HuH-7 (cell line): ENCODE measurements at places on chromosomes 5 and 9.

- DNase-seq: no peak
Observed at GRCh38 chr5:164881442-164881841, 1376.0 kb downstream of the MAT2B start.

DNA sequence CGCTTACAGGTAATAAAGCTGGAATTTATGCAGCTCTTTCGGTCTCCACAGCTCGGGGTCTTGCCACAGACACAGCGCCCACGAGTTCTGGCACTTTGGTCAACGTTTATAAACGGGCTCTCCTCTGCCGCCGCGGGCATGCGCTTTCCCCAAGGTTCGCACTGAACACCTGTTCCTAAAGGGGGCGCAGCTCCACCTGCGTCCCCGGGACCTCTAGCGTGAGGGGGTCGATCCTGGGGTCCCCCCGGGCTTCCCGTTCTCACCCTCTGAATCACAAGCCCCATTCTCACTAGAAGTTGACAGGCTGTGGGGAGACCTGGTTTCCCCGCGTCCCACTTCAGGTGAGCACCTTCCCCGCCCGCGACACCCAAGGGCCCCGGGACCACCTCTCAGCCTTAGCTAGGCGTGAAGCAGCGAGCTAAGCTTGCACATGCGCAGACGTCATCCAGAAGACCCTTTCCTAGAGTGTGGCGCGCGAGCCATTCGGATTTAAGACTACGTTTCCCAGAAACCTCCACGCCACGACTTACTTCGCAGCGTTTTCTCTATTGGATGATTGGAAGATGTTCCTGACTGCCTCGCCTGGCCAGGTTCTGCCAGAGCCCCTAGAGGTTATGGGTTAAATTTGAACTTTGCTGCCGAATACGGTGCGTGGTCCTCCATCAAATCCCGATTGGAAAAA is 21.3 kb upstream of the ZNF782 start:
- DNase-seq: peak; percentile 86

DNA sequence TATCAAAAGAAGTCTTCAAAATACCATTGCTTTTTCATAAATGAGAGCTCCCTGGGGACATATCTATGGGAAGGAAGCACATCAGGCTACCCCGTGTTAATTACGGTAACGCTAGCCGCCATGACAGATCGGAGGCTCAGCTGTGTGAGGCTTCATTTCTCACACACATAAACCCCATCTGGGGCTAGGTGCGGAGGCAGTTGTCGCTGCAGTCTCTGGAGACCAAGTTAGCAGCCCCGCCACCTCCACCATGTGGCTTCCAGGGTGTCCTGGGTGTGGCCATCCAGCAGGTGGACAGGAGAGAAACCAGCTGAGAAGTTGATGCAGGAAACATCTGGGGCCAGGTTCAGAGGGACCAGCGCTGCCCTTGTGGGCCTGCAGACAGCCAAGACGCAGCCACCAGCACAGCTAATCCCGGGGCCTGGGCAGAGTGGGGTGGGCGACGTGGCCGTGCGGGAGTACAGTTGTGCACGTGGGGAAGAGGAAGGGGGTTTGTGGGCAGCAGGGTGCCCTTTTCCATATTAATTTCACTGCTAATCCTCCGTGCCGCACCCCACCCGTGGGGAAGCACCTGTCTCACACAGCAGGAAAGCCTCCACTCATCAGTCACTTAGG is 426.5 kb downstream of the IRX1 start:
- DNase-seq: no peak

- DNase-seq: no peak
Observed at GRCh38 chr5:37662789-37663485, 176.9 kb downstream of the GDNF start.

- DNase-seq: no peak
Observed at GRCh38 chr9:22454016-22454415, 7.4 kb downstream of the DMRTA1 start.

DNA sequence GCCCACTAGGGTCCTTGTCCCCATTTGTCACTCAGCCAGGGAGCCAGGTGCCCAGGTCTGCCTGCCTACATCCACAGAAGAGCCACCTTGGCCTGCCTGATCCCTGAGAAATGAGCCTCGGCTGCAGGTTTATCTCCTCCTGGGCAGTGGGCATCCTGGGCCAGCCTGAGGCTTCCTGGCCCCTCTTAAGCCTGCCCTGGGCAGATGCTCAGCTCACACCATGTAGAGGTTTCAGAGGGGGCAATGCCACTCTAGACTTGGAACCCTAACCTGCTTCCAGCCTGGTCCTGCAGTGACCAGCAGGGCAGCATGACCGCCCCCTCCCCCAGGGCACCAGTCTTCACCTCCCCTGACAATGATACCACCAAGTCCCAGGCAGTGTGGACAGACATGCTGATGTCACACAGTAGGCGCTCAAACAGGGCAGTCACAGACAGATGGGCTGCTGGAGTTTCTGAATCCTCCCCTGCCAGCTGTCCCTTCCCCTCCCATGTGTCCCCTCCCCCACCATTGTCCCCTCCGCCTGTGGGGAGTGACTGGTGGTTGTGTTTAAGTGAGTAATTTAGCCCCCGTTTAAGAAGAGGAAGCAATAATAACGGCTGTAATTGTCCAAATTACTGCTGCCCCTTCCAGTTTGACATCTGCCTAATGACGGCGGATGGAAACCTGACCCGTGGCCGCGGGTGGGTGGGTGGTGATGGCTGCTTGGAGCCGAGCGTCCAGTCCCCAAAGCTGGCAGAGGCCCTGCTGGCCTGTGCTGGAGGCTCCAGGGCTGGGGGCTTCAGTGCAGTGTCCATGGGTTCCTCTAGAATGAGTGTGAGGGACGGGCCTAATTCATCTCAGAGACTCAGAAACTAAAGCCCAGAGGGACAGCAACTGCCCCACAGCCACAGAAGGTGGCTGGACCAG is 147.7 kb downstream of the BARX1 start:
- no peak for DNase-seq

GRCh38 chr9:5493679-5494511 is 16.4 kb upstream of the PDCD1LG2 start:
- no peak for DNase-seq

DNA sequence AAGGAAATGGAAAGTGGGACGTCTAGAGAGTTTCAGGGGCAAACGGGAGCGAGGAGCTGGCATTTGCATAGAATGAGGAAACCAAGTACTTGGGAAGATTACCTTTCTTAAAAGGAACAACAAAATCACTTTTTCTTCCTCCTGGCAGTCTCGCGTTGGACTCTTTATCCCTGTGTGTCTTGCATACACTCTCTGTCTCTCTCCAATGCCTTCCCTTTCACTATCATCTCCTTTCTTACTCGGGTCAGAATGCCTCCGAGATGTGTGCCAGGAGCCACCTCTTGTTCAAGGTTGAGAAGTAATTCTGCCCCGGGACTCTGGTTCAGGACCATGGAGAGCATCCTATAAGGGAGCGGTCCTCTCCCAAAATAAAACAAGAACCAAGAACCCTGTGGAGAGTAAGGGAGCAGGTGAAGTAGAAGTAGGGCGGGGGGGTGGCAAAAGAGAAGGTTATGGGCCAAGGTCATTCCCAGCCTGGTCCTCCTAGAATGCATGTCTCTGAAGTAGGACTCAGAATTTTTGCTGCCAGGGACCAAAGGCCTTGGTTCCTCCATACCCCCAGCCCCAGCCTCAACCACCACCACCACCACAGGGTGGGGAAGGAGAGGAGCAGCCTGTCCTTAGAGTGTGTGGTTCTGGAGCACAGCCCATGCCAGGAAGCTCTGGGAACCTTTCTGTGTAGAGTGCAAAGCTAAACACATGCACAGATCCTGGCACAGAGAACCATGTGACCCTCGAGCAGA is 72.1 kb upstream of the ARAP3 start:
- peak; percentile 65 for DNase-seq

- no peak for DNase-seq
Observed at GRCh38 chr9:95901506-95901905, 26.0 kb downstream of the ERCC6L2 start.

- peak; percentile 5 for DNase-seq
Observed at GRCh38 chr9:70080481-70081119, 37.0 kb downstream of the MAMDC2 start.

GRCh38 chr5:132773114-132773513 is 3.9 kb downstream of the SEPTIN8 start:
- DNase-seq: no peak

- DNase-seq: no peak
Observed at GRCh38 chr9:95870352-95870751, 5.1 kb upstream of the ERCC6L2 start.

GRCh38 chr5:133256276-133256675 is 204.5 kb downstream of the HSPA4 start:
- DNase-seq: no peak

DNA sequence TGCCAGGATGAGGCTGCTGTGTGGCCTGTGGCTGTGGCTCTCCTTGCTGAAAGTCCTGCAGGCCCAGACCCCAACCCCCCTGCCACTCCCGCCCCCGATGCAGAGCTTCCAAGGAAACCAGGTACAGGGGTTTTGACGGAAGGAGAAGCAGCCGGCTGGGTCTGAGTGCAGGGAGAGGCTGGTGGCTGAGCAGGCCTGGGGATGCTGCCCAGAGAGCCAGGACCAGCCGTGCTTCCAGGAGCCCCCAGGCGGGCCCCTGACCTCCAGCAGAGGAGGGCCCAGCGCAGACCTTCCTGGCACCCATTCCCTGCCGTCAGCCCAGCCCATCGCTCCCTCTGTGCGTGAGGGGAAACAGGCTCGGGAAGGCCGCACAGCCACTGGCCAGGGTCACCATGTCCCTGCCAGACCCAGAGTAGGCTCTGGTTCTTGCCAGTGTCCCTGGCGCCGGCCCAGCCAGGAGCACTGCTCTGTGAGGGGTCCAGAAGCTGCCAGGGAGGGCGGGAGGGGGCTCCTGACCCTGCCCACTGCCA is 313 bp downstream of the LCN12 start:
- DNase-seq: no peak

- no peak for DNase-seq
Observed at GRCh38 chr5:179878222-179879002, 19.8 kb upstream of the MRNIP start.
